Sciatic nerve (tissue), 2 donors: ENCODE measurements at places on chromosomes 3 and 15.

DNA sequence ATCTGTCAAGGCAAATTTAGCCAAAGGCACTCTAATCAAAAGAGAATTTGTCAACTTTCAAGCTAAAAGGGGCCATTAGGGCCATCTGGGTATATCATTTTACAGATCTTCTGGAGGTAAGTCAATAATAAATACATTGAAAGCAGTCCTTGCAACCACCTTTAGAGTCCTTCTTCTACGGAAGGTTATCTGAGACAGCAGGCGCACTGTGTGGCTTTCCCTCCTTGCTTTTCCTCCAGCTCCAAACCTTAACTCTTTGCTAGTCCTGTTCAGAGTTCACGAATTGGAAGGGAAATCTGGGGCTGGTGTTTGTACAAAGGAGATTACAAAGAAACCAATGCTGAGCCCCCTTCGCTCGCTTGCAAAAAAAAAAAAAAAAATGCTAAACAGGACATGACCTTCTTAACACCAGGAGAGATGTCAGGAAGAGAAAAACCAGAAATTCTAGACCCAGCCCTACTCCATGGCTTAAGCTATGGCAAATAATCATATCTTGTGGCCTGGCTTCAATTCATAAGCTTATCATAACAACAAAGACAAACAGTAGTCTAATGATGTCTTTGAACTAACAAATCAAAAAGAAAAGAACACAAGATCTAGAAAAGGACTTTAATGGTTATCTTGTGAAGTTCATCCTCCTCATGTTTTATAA lies 215.7 kb downstream of the STT3B start:
- no peak for DNase-seq

DNA sequence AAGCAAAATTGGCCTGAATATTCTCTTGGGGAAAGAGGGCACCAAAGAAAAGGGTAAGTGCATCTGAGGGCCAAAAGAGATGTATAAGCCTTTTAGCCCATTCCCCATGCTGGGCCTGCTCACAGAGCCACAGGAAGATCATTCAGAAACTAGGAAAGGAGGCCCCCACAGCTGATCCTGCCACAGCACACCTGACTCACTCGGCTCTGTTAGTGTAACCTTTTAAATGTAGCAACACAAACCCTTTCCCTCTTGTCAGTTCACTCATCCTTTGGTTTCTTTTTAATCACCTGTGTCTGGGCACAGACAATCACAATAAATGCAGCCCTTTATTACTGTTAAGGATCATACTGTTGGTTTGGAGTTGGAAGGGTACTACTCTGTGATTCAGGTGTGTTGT lies 69.9 kb downstream of the PDCD6IP start:
- DNase-seq, result no peak

DNA sequence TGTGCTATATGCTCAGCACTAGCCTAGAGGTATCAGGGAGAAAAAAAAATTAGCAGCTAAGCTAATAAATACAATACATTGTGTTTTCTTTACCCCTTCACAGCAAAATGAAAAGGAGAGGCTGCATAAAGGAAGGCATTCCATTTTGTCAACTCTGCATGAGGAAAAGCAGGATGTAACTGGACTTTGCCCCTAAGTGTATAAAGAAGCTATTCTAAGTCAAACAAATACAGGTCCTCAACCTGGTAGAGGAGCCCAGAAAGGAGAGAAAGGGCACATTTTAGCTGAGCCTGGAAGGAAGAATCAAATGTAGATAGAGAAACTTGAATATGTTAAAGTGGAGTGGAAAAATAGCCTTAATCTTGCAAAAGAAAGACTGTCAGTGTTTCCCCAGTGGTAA lies 89.0 kb upstream of the SPRED1 start:
- no peak for DNase-seq

DNA sequence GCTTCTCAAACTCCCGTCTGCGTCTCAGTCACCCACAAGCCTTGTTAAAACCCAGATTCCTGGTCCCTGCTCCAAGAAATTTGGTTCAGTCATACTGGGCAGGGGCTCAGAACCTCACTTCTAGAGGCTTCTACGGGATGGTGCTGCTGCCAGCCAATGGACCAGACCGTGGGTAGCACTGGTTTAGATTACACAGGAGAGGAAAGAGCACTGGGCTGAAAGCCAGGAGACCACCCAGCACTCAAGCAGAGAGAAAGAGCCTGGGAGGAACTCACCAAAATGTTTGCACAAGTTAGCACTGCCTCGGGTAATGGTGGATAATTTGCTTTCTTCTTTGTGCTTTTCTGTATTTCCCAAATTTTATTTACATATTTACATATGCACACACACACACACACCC lies 46.9 kb upstream of the MUC13 start:
- DNase-seq, result no peak

- DNase-seq, result no peak
Observed at GRCh38 chr3:23003733-23004046, 199.4 kb upstream of the UBE2E2 start.
